ENCODE measurements at places on chromosomes 5 and 9.
A peak's percentile ranks its signal among the peaks of the same experiment; 100 is the strongest.

GRCh38 chr9:86052556-86053468 is 46.5 kb downstream of the GOLM1 start:
- no peak for DNase-seq

GRCh38 chr5:103259705-103260355 is 1.3 kb downstream of the MACIR start:
- DNase-seq = peak; percentile 11

DNA sequence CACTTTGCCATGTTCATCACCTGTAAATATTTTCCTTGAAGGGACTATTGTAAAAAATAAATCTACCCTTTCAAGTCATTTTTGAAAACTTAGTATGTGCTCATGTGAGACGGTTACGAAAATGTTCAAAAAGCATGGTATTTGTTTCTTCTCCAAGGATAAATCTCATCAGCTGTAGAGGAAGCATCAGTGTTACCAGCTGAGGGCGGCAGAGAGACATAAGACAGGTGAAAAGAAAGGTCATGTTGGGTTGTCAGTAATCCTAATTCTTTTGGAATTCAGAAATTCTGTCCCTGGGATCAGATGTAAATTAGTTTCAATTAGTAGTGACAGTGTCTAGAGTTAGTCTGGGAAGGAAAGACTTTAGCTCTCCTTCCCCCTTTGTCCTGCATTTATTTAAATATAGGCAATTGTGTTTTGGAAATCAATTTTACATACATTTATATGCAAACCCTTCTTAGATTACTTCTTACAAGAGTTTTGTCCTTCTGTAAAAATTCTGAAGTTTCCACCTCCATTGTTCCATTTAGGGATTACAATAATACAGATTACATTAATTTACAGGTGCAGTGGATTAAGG is 791.9 kb upstream of the CDH6 start:
- DNase-seq = peak; percentile 45

- DNase-seq = no peak
Observed at GRCh38 chr9:89837162-89837933, 232.5 kb downstream of the GADD45G start.

DNA sequence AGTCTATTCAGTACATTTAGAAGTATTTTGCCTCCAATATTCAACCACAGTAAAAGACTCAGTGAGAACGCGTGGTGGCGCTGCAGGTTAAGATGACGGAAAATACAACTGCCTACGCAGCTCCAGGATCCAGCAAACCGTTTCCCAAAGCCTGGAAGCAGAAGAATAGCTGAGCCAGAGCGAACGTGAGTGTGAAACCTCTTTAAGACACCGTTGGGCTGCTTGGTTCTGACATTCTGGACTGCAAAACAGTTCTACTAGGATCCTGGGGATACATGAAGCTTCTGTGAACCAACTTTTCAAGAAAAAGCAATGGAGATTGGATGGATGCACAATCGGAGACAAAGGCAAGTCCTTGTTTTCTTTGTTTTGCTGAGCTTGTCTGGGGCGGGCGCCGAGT is at the start of gene PCDHB16:
Gene PCDHB16 (plus strand): TSS at position 140 of the 400 bp plus-strand sequence. CDS start 173 bp downstream, at position 313.
- no peak for DNase-seq

DNA sequence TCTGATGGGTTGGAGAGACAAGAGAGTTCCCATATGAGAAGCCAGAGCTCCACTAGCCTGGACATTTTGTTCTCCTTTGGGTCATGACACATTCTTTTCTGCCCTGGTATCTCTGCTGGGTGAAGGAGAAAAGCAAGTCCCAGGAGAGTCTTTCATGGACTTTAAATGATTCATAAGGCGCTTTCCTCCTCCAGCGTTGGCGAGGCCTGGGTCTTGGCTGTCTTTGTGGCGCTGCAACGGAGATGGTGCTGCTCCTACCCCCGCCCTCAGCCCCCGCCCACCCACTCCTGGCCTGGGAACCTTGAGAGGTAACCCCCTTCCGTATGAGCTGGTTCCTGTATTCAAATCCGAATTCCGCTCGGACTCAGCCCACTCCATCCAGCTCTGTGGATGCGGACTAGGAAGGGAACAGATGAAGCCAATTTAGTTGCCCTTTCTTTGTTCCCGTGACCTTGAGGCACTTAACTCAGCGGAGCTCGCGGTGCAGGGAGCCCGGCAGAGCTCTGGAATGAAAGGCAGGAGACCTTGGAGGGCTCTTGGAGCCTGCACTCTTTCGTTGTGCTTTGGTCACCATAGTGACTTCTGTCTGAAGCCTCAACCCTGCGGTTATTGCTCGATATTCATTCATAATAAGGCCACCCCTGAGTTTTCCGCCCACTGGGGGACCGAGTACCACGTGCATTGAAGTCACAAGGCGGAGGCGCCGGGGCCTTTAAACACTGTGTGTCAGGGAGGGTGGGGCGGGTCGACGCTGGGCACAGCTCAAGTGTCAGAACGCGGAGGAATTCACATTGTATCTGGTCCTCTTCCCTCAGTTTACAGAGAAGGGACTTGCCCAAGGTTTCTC is 14.0 kb upstream of the PWWP2A start:
- DNase-seq = peak; percentile 75

GRCh38 chr5:136108180-136108611 is 24.4 kb upstream of the SMAD5 start:
- no peak for DNase-seq

GRCh38 chr5:9533096-9533495 is 12.8 kb downstream of the SEMA5A start:
- no peak for DNase-seq

GRCh38 chr5:50964746-50965653 is 298.6 kb downstream of the PARP8 start:
- no peak for DNase-seq

- DNase-seq = no peak
Observed at GRCh38 chr5:155952486-155953089, 374.4 kb upstream of the SGCD start.

- DNase-seq = peak; percentile 7
Observed at GRCh38 chr5:81181576-81182316, 51.4 kb upstream of the CKMT2 start.

DNA sequence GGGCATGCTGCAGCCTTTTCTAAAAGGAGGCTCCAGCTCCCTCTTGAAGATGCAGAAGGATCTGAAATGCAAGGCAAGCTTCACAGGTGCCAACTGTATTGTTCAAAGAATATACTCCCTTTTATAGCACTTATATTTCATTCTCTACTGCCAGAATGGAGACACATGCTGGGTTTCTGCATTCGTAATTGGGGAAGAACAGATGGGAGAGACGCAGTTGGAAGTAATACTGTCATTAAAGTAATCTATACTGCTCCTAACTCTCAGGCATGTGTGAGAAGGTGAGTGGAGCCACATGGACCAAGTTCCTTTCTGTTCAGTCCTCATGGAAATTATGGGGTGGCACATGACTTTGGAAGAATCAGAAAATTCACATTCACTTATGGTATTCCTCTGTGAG is 226.4 kb downstream of the TRIM32 start:
- DNase-seq = no peak

- no peak for DNase-seq
Observed at GRCh38 chr9:83130541-83130940, 67.6 kb upstream of the RASEF start.

GRCh38 chr9:73805111-73805510 is 653.4 kb downstream of the ANXA1 start:
- no peak for DNase-seq

DNA sequence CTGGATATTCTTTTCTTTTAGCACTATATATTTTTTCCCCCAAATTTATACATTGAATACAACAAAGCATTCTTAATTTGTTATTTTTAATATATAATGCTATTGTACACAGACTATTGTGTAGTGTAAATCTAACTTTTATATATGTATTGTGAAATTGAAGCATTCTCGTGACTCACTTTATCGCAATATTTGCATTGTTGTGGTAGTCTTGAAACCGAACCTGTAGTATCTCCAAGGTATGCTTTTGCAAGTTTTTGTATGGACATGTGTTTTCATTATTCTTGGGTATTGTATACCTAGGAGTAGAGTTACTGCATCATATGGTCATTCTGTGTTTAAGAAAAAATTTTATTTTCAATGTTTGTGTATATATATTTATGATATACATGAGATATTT is 49.6 kb downstream of the NSD1 start:
- no peak for DNase-seq

DNA sequence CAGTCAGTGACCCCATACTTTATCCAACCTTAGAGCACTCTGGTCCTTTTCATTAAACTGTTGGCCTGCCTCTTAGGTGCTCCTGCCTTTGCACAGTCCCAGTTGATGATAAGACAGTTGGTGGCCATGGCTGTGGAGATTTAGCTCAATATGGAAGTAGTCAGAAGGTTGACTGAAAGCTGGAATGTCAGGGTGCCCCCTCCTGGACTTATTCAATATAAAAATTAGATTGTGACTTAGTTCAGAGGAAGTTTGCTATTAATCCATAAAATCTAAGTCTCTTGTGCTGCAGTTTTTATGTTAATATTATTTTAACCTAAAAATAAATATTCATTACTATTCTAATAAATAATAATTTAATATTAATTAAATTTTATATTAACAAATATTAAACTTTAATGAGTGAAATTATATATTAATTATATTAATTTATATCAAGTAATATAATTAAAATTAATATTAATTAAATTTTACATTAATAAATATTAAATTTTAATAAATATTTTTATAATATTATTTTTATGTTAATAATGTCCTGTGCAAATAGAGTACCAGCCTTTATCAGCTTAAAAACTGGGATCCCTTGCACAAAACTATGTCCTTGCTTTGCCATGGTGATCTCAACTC is 77.7 kb upstream of the ADAMTSL1 start:
- DNase-seq = peak; percentile 7

GRCh38 chr9:107389617-107390071 is 99.9 kb downstream of the KLF4 start:
- no peak for DNase-seq

DNA sequence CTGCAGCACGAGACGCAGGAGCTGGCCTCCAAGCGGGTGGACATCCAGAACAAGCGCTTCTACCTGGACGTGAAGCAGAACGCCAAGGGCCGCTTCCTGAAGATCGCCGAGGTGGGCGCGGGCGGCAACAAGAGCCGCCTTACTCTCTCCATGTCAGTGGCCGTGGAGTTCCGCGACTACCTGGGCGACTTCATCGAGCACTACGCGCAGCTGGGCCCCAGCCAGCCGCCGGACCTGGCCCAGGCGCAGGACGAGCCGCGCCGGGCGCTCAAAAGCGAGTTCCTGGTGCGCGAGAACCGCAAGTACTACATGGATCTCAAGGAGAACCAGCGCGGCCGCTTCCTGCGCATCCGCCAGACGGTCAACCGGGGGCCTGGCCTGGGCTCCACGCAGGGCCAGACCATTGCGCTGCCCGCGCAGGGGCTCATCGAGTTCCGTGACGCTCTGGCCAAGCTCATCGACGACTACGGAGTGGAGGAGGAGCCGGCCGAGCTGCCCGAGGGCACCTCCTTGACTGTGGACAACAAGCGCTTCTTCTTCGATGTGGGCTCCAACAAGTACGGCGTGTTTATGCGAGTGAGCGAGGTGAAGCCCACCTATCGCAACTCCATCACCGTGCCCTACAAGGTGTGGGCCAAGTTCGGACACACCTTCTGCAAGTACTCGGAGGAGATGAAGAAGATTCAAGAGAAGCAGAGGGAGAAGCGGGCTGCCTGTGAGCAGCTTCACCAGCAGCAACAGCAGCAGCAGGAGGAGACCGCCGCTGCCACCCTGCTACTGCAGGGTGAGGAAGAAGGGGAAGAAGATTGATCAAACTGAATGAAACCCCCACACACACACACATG is 654 bp downstream of the PURA start:
- peak; percentile 80 for DNase-seq

DNA sequence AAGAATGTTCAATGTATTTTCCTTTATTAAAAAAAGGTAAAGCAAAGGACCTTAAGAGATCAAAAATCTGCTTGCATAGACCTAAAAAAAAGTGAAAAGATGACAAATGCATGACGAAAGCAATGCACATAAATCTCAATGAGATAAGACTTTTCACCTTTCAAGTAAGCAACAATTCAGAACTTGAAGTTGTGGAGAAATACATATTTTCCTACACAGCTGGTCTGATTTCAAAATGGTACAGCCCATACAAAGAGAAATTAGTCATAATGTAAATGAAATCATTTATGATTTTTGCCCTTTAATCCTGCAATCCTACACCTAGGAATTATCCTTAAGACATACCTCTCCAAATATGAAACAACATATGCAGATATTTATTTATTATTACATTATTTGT is 568.0 kb downstream of the ANXA1 start:
- DNase-seq = no peak

- DNase-seq = no peak
Observed at GRCh38 chr5:119395080-119395836, 39.4 kb downstream of the TNFAIP8 start.

- no peak for DNase-seq
Observed at GRCh38 chr5:80989883-80990282, 29.7 kb downstream of the RASGRF2 start.

DNA sequence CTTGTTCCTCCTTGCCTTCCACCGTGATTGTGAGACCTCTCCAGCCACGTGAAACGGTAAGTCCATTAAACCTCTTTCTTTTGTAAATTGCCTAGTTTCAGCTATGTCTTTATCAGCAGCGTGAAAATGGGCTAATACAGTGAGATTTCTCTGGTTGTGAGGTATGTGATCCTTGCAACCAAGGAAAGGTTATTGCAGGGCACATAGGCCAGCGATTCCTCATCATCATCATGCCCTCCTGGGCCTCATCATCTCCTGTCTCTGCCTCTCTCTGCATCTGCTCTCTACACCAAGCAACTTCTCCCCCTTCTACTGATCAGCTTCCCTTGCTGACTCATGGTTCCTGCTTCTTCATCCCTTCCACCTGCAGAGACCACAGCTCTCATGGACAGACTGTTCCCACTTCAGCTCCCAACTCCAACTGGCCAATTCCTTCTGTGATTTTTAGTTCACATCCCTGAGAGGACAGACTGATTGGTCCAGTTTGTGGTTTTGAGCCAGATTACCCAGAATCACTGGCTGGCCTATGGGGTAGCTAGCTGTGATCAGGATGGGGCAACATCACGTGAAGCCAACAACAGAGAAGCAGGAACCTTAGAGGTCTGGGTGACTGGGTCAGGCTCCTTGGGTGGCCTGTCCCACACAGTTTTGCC is 53.1 kb downstream of the LIX1 start:
- peak; percentile 17 for DNase-seq

GRCh38 chr5:172178991-172179989 is 8.7 kb downstream of the STK10 start:
- DNase-seq = peak; percentile 93

GRCh38 chr9:22256381-22256780 is 190.2 kb upstream of the DMRTA1 start:
- no peak for DNase-seq

- no peak for DNase-seq
Observed at GRCh38 chr5:15365070-15365469, 134.9 kb upstream of the FBXL7 start.

DNA sequence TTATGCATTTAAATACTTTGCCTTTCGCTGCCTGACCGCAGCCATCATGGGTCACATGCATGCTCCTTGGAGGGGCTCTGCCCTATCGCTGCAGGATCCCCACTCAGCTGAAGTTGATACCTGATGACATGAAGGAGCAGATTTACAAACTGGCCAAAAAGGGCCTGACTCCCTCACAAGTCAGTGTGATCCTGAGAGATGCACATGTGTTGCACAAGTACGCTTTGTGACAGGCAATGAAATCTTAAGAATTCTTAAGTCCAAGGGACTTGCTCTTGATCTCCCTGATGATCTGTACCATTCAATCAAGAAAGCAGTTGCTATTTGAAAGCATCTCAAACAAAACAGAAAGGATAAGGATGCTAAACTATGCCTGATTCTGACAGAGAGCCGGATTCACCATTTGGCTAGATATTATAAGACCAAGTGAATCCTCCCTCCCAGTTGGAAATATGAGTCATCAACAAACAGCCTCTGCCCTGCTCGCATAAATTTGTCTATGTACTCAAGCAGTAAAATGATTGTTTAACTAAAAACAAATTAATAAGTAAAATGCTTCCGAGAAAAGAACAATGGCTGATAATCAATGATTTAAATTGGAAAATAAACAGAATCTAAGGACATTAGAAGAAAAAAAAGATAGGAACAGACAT is 41.6 kb upstream of the PPP2CA start:
- DNase-seq = no peak
